ENCODE measurements at places on chromosomes 5 and 9.

- no peak for DNase-seq
Observed at GRCh38 chr9:95669253-95669652, 152.5 kb upstream of the PTCH1 start.

GRCh38 chr9:130565792-130566191, 13.6 kb upstream of the FUBP3 start:
- peak; percentile 49 for DNase-seq

- no peak for DNase-seq
Observed at GRCh38 chr5:143128412-143129071, 274.9 kb downstream of the NR3C1 start.

GRCh38 chr5:14316471-14316870, 173.3 kb downstream of the TRIO start:
- no peak for DNase-seq

DNA sequence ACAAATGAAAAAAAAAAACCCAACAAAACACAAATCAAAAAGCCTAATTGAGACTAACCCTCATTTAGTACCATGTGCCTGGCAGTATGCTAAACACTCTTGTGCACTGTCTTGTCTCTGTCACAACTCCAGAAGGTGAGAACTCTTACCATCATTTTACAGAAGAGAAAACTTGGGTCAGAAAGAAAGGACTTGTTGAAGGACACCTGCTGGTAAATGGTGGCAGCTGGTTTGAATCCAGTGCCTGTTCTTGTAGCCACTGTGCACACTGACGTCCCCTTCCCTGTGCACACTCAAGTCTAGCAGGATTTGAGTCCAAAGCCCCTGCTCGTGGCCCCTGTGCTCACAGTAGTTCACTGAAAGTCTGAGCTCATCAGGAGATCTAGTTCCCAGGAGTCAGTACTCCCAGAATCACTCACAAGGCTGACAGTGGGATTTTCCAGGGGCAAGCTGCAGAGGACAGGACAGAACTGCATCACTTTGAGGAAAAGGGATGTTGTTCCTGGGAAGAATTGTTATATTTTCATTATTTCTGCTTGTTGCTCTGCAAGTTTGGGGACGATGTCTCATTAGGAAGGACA, 43.0 kb upstream of the HSD17B4 start:
- DNase-seq = peak; percentile 51

- no peak for DNase-seq
Observed at GRCh38 chr9:106529616-106530015, 333.4 kb upstream of the ZNF462 start.

DNA sequence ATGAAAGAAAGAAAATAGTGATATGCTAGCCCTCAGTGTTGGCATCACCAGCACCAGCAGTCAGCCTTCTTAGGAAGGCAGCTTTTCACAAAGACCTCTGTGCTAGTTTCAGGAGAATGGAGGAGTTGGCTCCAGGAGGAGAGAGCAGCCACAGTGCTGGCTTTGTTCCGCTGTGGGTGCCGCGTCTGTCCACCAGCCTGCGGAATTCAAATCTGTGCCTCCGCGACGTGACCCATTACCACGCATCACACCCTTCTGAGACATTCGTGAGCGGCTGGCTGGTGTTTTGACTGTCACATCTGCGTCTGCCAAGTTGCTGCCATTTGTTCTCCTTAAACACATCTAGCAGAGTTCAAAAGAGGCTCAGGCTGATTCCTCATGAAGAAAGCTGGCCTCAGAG, 34.4 kb downstream of the SNX18 start:
- no peak for DNase-seq

DNA sequence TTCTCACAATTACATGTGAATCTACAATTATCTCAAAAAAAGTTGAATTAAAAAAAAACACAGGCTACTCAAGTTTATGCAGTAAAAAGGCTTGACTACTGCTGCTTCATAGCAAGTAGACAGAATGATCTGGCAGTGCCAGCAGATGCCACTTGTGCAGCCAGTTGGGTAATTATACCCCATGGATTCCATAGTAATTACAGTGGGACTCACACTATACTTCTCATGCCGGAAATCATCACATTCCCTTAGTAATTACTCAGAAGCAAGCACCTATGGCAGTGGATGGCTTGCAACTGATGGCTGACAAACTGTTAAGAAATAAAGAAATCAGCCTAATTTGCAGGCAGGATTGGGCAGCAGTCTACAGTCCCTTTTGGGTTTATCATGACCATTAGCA, 463.2 kb upstream of the KLF4 start:
- no peak for DNase-seq

DNA sequence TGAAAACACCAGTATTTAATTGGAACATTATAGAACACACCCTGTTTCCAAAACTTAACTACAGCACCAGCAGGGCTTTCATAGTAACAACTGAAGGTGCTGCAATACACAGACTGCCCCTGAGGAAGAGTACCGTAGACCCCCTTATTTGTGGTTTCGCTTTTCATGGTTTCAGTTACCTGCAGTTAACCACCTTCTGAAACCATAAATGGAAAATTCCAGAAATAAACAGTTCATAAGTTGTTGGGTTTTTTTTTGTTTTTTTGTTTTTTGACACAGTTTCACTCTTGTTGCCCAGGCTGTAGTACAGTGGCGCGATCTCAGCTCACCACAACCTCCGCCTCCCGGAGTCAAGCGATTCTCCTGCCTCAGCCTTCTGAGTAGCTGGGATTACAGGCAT, 9.5 kb upstream of the GLDC start:
- no peak for DNase-seq
